Stimulated activated CD4-positive, alpha-beta T cell treated with anti-CD3 and anti-CD28 coated beads, Interleukin-2, amount 100 ng/mL, for 4 hours (primary cell): ENCODE measurements at places on chromosomes 6 and 20.

GRCh38 chr6:53250176-53251032 is 98.3 kb downstream of the ELOVL5 start:
- no peak for DNase-seq

GRCh38 chr6:34145161-34146020 is 496 bp downstream of the GRM4 start:
- peak; percentile 37 for DNase-seq

DNA sequence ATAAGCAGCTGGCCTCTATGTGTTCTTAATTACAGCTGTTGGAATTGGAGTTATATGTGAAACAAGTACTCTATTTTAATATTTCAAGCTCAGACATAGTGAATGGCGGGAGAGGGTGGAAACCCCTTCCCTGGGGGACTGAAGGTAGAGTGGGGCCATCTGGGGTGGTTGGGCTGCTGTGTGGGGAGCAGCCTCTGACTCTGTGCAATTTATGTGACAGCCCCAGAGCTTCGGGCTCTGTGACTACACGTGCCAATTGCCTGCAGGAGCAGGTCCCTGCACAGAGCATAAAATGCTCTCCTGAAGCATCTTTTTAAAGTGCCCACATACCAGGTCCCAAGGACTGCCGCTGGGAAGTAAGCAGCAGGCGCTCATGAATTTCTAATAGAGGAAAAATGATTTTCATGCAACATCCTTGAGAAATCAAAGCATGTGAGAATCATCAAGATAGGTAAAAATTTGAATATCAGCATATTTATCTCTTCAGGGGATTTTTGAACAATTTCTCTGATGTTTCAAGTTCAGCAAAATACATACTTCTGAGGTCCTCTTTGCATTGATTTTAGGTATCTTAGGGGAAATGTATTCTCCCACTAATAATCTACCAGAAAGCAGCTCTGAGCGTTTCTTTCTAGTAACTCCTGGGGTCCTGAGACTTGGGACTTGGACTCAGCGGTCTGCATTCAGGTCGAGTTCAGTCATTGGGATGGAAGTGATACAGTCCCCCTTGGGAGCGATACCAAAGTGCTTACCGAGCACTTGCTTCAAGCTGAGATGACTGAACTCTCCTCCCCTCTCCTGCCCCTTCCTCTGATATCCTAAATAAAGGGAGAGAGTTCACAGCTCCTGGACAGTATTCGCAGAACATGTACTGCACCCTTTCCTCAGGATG is 40.0 kb downstream of the ALDH8A1 start:
- DNase-seq: no peak

DNA sequence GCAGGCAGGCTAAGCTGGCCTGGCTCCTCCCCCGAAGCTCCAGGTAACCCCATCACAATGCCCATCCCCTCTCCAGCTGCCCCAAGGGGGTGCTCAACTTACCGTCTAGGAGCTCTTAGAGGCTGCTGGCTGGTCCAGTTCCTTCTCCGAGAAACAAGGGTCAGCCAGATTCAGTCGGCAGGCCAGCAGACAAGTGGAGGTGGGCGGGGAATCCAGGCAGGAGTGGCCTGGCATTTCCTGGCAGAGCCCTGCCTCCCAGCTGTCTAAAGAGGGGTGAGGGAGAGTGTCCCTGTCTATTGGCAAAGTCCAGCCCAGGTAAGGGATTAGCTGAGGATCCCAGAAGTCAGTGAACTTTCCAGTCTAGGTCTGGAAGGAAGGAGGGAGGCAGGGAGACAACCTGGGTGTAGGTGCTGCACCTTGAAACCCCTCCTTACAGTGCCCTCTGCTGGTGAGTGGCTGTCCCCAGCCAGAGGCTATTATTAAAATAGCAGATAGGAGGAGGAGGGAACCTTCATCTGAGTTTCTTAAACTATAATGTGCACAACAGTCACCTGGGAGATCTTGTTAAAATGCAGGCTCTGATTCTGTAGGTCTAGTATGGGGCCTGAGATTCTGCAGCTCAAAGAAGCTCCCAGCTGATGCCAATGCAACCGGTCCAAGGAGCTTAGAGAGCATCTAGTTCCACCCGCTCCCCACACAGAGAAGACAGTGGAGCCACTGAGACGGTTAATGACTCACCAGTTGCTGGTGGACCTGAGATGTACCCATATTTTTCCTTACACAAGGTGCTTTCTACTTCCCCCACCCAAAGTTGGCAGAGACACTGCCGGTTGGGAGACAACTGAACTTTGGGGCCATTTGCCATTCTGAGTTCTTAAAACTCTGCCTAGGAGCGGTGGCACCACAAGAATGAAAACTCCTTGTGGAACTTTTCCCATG is at the start of gene UNC5CL:
UNC5CL (minus strand) TSS at position 162 of the 939 bp plus-strand sequence. CDS start 4,147 bp downstream, outside the sequence.
- DNase-seq: peak; percentile 38

DNA sequence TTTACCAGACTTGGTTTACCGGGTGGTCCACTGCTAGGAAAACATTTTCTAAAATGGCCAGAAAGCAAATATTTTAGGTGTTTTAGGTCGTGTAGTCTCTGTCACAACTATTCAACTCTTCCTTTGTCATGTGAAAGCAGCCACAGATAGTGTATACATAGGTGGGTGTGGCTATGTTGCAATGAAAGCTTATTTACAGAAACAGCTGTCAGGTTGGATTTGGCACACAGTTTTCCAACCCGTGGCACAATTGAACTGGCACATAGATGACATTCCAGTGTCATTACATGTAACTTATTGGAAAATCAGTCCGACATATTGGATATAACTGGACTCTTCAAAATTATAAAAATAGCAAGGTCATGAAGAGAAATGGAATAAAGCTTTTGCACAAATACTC is 68.9 kb upstream of the KCNQ5 start:
- no peak for DNase-seq

DNA sequence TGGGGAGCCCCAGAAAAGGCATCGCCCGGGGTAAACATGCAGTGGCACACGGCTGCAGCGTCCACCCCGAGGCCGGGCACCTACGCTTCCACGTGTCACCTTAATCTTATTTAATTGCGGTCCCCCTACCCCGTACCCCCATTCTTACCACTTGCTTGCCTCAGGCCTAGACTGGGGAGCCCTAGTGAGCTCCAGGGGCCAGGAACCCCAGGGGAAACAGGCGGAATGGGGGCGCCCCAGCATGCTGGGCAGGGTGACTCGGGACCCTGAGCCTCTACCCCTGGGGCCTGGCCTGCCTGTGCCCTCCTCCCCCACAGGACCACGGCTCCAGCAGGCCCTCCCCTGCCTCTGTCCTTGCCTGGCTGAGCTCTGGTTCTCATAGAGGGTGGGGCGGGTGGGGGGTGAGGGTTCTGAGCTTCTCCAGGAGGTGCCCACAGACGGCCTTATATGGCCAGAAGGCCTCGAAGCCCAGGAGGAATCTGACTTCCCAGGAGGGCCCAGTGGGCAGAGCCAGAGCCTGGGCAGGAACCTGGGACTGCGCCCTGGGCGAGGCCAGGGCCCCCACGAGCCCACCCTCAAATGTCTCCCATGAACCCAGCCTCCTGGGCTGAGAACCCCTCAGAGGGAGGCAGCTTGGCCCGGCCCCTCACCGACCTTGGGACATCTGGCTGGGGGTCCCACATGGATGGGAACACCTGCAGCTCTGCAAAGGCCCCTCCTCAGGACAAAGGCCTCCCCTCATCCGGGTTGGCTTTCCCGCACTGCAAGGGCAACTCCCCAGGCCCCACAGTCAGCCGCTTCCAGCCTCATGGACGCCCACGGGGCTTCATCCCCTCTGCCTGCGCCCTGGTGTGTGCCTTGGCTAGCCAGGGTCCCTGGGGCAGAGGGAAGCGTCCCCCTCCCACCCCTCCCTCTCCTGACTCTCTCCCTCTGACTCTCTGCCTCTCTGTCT is 5.2 kb upstream of the LAMA5 start:
- DNase-seq: no peak

- DNase-seq: no peak
Measured at GRCh38 chr6:52519618-52520017, 57.2 kb downstream of the TRAM2 start.

- DNase-seq: no peak
Measured at GRCh38 chr6:168313431-168314011, 6.1 kb downstream of the DACT2 start.

DNA sequence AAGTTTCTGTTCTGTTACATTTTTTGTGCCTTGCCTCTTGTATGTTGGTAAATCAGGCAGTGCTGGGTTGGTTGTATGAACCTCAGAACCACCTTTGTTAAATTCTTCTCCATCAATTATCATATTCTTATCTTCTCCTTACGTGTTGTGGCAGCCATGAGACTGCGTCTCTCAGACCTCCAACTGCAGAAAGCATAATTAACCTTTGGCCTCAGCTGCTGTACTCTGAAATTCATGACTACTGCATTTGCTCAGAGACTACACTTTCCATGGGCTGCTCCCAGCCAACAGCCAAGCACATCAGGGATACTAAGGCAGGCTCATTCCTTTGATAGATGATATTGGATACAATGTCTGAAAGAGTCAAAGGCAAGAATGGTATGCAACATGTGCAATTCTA is 15.1 kb upstream of the SNX3 start:
- no peak for DNase-seq

DNA sequence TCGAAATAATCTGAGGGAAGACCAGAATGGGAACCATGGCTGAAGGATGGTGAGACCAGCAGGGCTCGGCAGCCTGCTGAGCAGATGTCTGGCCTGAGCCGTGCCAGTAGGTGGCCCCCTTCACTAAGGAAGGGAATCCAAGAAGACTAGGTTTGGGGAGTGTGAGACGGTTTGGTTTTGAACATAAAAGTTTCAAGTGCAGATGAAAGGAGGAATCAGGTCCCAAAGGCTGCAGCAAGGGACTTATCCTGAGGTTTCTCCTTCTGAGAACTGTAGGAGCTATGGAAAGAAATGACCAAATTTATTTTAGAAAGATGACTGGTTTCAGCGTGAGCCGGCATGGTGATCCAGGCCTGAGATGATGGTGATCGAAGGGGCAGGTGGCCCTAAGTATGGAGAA is 4.6 kb upstream of the OSER1 start:
- peak; percentile 63 for DNase-seq

- DNase-seq: no peak
Measured at GRCh38 chr6:162313922-162314660, 413.5 kb downstream of the PRKN start.

DNA sequence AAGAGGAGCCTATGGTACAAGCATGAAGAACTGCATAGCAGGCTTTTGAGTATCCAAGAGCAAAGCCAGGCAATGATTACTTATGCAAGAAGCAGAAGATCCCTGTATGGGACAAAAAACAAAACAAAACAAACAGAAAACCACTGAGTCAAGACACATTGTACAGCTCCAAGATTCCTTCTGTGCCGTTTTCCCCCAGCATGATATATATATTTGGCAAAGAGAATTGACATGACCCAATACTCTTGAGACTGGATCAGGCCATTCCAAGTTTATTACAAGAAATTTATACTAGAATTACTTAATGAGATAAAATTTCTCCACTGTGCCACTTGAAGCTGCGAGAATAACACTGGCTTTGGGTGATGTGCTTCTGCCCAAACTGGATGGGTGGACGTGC is 65.5 kb downstream of the TRMT11 start:
- no peak for DNase-seq

DNA sequence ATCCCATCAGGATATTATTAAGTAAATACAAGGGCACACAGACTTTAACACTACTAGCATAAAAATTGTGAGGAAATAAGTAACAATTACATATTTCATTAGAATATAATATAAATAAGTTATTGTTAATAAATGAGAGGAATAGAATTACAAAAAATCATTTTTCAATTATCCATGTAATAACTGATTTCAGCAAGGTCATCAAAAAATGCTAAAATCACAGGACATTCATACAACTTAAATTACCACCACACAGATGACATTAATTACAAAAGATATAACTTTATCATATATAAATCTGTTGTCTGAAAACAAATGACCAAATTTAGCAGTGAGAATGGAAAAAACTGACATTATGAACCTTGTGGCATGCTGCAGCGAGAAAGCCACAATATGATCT is 37.0 kb downstream of the STX7 start:
- DNase-seq: no peak

GRCh38 chr6:56996401-56996800 is 41.5 kb downstream of the BEND6 start:
- no peak for DNase-seq

DNA sequence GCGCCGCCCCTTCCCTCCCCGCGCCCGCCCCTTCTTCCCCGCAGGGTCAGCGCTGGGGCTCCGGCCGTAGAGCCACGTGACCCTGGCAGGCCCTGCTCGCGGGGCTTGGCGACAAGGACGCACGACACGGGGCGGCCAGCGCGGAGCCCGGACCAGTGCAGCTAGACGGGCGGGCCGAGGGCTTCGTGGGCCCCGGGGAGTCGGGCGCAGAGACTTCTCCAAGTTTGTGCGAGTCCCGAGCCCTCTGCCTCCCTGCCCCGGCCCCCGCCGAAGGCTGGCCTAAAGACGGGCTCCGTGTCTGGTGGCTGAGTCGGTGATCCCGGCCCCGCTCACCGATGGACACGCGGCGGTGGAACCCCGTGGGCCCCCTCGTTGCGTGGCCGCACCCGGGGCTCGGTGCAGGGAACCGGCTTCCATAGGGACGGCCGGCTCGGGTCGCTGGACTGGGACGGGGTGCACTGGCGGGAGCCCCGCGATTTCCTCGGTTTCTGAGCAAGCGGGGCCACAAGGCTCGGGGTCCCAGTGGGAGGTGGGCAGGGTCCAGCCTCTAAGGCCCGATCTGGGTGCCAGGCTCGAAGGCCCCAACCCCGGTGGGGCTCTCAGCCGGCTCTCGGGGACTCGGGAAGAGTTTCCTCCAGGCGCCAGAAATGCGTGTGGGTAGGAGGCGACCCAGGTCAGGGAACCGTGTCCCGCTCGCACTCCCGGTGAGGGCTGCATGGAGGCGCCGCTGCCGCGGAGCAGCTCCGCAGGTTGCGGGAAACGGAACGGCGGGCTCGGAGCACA is 452 bp upstream of the GATA5 start:
- DNase-seq: no peak

- no peak for DNase-seq
Measured at GRCh38 chr6:10542213-10542612, 21.1 kb downstream of the GCNT2 start.

GRCh38 chr6:166333172-166333995 is 9.0 kb downstream of the SFT2D1 start:
- DNase-seq: no peak

- no peak for DNase-seq
Measured at GRCh38 chr20:47541355-47541922, 39.8 kb downstream of the NCOA3 start.

- DNase-seq: no peak
Measured at GRCh38 chr20:32894026-32894483, 35.3 kb downstream of the EFCAB8 start.

- no peak for DNase-seq
Measured at GRCh38 chr6:126015863-126016262, 29.5 kb downstream of the TRMT11 start.

DNA sequence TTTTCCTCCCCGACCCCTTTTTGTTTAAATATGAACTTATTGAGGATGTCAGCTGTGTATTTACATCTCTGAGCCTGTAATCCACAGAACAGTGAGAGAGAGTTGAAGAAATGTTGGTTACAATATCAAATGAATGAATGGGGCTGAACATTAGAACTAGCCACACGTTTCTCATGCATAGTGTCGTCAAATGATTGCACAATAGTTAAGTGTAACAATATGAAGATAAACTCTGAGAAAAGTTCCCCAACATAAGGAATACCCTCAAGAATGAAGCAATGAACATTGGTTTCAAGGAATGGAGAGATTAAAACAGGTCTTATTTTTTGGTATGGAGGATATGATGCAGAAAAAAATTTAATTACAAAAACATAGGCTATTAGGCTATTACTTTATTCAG is 100.5 kb upstream of the DTNBP1 start:
- no peak for DNase-seq
